Stimulated activated CD8-positive, alpha-beta memory T cell treated with anti-CD3 and anti-CD28 coated beads, Interleukin-7, amount 100 ng/mL, for 24 hours (primary cell): ENCODE measurements at places on chromosomes 1 and 21.

- no peak for DNase-seq
These were observed 1.0 kb upstream of the TP73 start for GRCh38 chr1:3651026-3651929.

- no peak for DNase-seq
These were observed 57.4 kb downstream of the SLX9 start for GRCh38 chr21:44996983-44997936.

DNA sequence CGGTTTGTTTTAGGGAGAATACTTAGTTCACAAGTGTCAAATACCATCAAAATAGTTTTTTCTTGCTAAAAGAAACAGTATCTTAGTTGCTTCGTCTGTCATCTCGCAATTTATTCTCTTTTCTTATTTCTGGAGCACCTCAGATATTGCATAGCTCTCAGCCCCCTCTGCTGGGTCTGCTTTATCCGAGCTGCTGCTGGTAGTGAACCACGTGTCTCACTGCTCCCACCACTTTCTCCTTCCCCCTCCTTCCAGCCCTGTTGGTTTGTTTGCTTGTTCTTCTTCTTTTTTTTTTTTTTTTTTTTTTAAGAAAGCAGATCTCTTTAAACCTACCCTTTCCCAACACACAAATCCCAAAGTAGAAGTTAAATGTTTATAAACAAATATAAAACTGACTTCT is 170.8 kb downstream of the EDEM3 start:
- no peak for DNase-seq

GRCh38 chr1:227227761-227228160 is 90.5 kb downstream of the CDC42BPA start:
- DNase-seq, result no peak

DNA sequence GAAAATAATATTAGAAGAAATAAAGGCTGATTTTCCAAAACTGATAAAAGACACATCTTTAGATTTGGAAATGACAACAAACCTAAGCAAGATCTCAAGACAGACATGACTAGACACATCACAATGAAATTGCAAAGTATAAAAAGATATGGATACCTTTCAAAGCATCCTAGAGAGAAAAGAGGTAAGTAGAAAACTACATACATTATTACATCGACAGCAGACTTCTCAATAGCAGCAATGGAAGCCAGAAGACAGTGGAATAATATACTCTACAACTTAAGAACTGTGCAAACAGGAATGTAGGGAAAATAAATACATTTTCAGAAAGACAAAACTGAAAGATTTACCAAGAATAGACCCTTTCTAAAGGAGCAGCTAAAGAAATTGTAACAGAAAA is 50.2 kb downstream of the DENND1B start:
- no peak for DNase-seq

DNA sequence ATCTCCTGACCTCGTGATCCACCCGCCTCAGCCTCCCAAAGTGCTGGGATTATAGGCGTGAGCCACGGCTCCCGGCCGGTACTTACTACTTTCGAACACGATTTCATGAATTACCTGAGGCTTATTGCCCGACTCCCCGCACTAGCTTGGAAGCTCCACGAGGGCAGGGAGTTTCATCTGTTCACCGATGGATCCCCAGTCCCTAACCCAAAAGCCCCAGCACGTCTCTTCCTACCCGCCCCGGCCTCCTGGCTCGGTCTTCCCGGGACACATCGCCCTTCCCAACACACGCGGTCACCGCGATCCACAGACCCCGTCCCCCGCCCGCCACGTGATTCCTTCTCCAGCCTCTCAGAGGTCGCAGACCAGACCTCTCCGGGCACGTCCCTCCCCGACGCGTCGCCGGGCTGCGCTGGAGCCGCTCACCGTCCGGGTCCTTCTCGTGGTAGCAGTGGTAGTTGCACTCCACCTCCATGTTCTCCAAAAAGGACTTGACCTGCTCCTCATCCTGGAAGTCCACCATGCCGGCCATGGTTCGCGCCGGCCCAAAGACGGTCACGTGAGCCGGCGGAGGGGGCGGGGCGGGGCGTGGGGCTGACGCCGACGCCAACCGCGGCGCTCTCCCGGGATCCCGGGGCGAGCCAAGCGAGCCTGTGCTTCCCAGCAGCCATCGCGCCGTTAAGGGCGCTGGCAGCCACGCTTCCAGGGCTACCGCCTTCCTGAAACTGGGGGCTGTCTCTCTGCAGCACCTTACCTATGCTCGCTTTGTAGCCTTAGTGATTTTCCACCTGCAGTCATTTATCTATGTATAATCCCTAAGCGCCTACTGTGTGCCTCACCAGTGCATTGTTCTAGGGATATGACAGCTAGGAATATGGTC is at the start of gene COA7:
Gene COA7, minus strand, starts transcription at position 553 of the 880 bp plus-strand sequence. Its CDS starts 21 bp downstream, at position 532.
- peak; percentile 51 for DNase-seq

- DNase-seq, result no peak
These were observed 44.9 kb downstream of the ACTA1 start for GRCh38 chr1:229388897-229389580.

DNA sequence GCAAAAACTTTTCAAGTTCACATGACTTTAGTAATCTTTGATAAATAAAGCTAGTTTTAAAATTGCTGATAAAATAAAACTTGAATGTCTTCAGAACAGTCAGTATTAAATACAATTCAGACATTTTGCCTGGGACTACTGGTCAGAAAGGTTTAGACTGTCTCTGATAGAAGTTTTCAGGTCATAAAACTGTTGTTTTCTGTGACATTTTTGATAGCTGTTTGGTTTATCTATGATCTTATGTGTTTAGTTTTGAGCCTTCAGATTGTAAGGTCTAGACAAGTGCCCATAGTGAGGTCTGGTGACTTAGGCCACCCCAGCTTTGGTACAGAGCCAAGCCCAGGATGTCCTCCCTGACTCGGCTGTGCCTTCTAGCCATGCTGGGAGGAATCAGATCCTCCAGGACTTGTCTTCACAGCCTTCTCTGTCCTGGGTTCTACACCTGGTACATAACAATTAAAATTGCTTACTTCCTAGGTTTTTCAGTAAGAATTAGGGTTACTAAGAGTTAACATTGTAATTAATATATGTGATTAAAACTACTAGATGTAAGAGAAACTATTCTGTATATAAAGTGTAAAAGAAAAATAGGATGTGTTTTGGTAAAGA is 15.1 kb upstream of the DNAH14 start:
- no peak for DNase-seq

GRCh38 chr1:226344441-226345259 is 35.7 kb upstream of the LIN9 start:
- no peak for DNase-seq

DNA sequence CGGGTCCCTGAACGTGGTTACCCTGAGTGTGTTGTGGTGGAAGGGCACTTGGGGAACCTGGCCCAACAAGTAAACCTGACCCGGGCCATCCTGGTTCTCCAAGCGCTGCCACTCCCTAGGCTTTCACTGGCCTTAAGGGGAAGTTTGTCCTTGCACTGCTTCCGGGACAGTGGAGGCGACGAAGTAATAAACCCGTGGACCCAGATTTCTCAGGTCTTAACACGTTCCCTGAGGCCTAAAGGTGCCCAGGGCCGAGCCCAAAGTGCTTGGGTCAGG is 261 bp upstream of the CCDC24 start:
- no peak for DNase-seq

DNA sequence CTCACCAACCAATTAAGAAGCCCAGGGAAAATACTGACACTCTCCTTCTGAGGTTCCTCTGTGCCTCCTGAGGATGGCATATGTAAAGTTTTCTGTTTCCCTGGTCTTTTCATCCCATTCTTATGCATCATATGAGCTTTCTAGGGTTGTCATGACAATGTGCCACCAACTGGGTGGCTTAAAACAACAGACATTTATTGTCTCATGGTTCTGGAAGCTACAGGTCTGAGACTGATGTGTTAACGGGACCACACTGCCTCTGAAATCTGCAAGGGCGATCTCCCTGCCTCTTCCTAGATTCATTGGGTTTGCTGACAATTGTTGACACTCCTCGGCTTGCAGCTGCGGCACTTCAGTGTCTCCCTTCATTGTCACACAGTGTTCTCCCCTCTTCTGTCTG is 308.4 kb downstream of the RGS7 start:
- DNase-seq, result no peak

GRCh38 chr1:164712131-164713036 is 153.4 kb downstream of the PBX1 start:
- DNase-seq, result no peak

DNA sequence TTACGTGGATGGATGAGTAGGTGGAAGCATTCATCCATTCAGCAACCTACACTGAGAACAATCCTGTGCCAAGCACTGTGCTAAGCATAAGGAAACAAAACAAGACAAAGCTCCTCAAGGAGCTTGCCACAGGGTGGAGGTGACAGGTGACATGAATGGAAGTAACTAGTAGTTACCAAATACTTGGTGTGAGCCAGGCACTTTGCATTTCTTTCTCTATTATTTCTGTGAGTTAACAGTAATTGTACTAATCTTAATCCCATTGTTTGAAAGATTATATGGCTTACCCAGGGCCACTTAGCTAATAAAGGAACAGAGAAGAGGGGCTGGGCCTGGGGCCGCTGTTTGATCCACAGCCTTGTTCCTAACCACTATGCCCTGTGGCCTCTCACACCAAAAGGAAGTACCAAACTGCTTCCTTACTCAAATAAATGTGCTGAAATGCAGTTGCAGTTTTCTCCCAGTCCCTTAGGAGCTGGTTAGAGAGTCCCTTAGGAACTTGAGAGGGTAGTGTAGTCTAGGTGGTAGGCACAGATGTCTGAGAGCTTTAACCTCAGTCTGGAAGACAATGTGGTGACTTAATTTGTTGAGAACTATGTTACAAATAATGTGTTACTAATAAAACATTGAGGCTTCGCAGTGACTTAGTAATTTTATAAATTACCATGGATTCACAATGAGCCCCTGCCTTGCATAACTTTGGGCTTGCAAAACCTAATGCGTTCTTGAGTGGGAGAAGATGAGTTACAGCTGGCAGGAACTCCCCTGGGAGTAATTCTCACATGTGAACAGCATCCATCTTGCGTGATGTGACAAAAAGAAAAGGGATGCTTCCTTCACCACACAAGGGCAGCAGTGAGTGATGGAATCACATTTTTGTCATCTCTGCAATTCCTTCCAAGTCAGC is 69.8 kb downstream of the MPZL1 start:
- DNase-seq, result no peak

DNA sequence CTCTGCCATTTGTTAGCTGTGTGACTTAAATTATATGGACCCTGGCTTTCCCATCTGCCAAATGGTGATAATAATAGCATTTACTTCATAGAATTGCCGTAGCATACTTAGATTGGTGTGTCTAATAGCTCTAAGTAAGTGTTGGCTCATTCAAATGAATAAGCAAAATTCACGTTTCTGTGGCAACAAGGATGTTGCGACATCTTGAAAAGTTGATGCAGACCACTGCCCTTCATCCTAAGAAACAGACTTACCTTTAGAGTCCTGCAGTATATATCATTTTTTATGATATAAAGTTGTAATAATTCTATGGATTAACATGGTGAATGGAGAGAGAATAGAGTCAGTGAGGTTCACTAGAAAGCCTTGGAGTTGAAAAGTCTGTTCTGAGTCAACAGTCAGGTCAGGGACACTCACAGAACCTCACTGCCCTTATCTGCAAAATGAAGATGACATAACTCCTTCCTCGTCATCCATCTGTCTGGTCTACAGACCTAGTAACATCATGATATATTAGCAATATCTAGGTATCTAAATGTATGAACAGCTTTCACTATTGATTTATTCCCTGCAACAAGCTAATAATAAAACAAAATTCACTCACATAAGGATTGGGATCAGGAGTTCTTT is 167.3 kb upstream of the C8B start:
- no peak for DNase-seq

DNA sequence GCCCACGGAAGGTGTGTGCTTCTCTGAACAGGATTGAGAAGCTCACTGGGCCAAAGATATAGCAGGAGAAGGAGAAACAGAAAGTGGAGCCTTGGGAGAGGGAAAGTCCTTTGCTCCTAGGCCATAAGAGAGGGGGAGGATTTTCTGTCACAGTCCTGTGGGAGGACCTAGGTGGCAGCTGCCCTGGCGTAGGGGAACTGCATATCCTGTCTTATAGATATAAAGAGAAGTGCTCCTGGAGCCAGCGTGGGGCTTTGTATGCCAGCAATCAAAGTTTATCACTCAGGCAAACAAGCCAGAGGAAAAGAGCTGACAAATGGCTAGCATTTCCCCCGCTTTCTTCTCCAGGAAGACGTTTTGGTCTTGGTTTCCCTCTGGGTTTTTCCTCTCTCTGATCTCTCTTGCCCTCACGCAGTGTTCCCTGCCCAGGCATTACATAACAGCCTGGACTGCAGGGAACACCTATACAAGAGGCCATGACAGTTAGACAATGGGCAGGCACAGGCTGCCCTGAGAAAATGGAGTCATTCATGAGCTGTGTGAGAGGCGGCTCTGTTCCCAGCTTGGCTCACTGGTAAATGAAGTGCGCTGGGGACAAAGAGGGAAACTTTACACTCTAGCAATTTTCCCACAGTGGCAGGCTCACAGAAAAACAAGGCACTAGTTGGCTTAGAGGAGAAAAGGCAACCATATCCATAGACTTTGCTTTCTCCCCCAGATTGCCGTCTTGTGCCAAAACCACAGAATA is 52.5 kb upstream of the ZNF648 start:
- DNase-seq, result no peak

GRCh38 chr1:194503209-194503608 is 1316.8 kb upstream of the B3GALT2 start:
- no peak for DNase-seq

GRCh38 chr1:43522776-43523480 is 7.8 kb upstream of the PTPRF start:
- no peak for DNase-seq

GRCh38 chr1:119910618-119911017 is 14.3 kb upstream of the ADAM30 start:
- no peak for DNase-seq

DNA sequence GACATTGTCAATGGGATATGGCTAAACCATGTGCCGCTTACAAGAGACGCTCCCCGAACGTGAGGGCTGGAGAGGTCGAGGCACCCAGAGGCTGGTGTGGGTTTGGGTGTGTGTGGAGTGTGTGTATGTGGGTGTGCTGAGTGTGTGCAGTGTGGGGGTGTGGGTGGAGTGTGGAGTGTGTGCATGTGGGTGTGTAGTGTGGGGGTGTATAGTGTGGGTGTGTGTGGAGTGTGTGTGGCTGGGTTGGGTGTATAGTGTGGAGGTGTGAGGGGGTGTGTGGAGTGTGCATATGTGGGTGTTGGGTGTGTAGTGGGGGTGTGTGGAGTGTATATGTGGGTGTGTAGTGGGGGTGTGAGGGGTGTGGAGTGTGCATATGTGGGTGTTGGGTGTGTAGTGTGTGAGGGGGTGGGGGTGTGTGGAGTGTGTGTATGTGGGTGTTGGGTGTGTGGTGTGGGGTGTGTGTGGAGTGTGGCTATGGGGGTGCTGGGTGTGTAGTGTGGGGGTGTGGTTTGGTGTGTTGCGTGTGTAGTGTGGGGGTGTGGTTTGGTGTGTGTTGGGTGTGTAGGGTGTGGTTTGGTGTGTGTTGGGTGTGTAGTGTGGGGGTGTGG is 42.2 kb downstream of the SLC19A1 start:
- DNase-seq, result no peak

DNA sequence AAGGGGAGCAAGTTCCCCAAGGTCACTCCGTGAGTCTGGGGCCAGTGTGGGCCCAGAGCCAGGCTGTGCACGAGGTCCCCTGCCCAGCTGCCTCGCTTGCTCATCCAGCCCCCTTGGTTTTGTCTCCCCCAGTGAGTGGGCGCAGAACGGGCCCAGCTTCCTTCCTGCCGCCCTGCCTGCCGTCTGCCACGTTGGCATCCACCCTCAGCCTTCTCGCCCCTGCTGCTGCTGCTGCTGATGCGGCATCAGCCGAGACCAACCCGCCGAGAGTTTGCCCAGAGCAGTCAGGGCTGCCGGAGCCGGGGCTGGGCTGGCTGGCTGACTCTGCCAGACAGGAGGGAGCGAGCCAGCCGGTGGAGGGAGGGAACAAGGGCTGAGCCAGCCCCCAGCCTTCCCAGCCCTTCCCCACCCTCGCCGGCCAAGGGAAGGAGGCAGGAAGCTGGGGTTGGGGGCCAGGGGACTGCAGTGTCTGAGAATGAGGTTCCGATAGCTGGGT is 31.4 kb upstream of the WASF2 start:
- no peak for DNase-seq
